ENCODE measurements at places on chromosomes 6 and 20. TPM values are rescaled to one million over a fixed set of nuclear protein-coding genes. Genes with fewer than 3 reads are reported as not detected.

Gene MEP1A
- 1.3 TPM for total RNA-seq

DNA sequence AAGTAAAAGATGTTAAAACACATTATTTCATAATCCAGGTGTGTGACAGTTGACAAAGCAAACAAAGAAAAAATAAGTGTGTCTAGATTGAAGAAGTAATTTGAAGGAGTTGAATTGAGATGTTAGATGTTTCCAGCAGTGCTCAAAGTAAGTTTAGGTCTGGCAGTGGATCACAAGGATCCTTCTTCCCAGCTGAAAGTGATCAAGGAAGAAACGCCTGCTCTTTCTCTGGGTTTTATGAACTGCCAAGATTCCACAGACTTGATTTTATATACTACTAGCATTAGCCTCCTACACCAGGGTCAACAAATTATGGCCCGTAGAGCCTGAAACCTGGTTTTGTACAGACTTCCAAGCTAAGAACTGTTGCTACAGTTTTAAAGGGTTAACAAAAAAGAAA, 30.3 kb downstream of the STX7 start:
- no peaks in the 10 kb centered on the region for H3K4me1 ChIP-seq
- no peak overlapping the region for H3K27ac ChIP-seq
- H3K36me3 ChIP-seq: no peaks in the 10 kb centered on the region

DNA sequence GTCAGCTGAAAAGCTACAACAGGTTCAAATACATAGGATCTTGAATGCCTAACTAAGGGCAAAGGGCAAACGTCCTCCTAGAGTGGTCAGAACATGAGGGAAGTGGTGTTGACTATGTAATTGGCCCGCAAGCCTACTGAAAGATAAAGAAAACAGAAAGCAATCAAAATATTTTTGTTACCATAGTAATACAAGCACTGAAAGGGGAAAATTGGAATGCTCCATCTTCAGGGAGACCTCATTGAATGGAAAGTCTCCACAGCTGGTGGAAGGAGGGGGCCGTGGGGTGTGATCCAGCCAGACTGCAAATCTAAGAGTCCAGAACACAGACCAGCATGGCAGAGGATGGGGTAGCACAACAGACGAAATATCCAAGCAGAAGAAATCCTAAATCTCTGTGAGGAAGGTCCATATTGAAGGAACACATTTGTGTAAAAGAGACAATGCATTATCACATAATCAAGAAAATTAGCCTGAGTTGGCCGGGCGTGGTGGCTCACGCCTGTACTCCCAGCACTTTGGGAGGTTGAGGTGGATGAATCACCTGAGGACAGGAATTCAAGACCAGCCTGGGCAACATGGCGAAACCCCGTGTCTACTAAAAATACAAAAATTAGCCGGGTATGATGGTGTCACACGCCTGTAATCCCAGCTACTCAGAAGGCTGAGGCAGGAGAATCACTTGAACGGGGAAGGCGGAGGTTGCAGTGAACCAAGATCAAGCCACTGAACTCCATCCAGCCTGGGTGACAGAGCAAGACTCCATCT, 39.5 kb downstream of the MTFR2 start:
- no peaks in the 10 kb centered on the region for H3K4me1 ChIP-seq
- no peaks in the 10 kb centered on the region for H3K27me3 ChIP-seq
- DNase-seq: no peak
- no peaks in the 10 kb centered on the region for H3K36me3 ChIP-seq

- H3K27ac ChIP-seq: no peak overlapping the region
- no peaks in the 10 kb centered on the region for H3K4me1 ChIP-seq
- H3K36me3 ChIP-seq: no peaks in the 10 kb centered on the region
- no peak overlapping the region for H3K4me3 ChIP-seq
- DNase-seq: no peak
These were observed 56.9 kb downstream of the PDE10A start for GRCh38 chr6:165605901-165606739.

DNA sequence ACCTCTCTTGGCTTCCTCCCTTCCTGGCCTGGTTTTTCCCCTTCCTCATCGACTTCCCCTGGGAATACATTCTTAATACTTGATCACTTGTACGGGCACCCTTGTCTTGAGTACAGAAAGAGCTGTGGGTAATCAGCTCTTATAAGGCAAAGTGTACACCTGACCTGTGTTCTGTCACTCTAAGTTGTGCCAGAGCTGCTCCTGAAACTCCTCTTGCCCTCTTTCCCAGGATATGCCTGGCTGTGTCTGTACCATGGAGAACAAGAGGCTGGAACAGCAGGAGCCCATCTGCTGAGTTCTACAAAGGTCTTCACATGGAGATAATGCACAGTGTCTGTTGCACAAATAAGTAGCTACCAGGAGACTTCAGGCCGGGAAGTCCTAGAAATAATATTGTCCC, 110.1 kb downstream of the FOXA2 start:
- no peaks in the 10 kb centered on the region for H3K4me1 ChIP-seq
- DNase-seq: no peak
- H3K27me3 ChIP-seq: no peaks in the 10 kb centered on the region
- no peaks in the 10 kb centered on the region for H3K36me3 ChIP-seq

DNA sequence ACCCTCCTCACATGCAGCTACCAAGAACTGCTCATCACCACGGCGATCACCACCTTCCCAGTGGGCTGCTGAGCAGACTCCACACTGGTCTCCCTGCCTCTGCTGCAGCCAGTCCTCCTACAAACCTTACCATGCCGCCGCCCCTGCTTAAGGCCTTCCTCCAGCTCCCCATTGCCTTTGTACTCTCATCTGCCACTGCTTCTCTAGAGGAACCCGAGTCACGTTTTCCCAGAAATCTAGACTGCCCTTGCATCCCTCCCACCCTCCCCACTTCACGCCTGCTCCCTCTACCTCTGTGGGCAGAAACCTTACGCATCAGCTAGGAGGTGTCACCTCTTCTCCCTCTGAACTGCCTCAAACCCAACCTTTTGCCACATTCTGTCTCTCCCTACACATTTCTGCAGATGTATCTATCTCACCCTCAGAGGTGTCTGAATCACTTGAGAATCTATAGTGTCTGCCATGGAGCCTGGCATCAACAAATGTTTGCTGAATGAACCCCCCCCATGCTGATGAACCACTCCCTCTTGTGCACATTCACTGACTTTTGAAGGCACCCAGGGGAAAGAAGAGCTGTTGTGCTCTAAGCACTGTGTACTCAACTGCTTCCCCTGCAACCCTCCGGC, 4.3 kb downstream of the E2F1 start:
- H3K4me3 ChIP-seq: no peak overlapping the region
- no peaks in the 10 kb centered on the region for H3K36me3 ChIP-seq
- no peaks in the 10 kb centered on the region for H3K27me3 ChIP-seq
- no peak overlapping the region for H3K27ac ChIP-seq
- DNase-seq: no peak

Measured in breast epithelium (tissue), 4 donors.